ENCODE measurements at places on chromosomes 11 and 22.

- DNase-seq = no peak
Measured at GRCh38 chr11:36328966-36329673, 33.0 kb downstream of the PRR5L start.

- DNase-seq = no peak
Measured at GRCh38 chr11:73349633-73350032, 26.6 kb upstream of the RELT start.

DNA sequence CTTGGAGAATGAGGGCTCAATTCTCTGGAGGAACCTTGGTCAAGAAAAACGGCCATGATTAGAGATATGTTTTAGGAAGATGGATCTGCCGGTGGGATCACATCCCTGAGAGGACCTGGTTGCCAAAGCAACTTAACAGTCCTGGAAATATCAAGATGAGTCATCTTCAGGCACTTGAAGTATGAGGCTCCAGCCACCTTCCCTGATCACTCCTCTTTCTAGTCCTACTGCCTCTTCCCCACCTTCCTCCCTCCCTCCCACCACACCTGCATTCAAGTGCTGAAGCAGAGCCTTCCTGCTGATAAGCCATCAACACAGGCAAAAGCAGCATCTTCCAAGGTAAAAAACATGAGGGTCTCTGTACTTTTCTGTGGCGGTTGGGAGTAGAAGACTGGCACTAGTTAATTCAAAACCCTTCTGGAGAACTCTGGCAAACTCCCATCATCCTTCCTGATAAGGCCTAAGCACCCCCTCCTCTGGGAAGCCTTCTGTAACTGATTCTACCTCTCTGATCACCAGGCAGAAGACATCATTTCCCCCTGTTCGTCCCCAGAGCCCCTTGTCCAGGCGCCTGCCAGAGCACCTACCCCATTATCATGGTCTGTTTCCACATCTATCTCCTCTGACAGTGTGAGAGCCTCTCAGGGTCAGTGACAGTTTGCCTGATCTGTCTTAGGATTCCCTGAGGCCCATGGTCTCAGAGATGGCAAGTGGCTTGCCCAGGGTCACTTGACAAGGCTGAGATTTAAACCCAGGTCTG, 79.8 kb downstream of the CLPB start:
- no peak for DNase-seq

- no peak for DNase-seq
Measured at GRCh38 chr22:43245717-43246116, 58.8 kb upstream of the TTLL12 start.

DNA sequence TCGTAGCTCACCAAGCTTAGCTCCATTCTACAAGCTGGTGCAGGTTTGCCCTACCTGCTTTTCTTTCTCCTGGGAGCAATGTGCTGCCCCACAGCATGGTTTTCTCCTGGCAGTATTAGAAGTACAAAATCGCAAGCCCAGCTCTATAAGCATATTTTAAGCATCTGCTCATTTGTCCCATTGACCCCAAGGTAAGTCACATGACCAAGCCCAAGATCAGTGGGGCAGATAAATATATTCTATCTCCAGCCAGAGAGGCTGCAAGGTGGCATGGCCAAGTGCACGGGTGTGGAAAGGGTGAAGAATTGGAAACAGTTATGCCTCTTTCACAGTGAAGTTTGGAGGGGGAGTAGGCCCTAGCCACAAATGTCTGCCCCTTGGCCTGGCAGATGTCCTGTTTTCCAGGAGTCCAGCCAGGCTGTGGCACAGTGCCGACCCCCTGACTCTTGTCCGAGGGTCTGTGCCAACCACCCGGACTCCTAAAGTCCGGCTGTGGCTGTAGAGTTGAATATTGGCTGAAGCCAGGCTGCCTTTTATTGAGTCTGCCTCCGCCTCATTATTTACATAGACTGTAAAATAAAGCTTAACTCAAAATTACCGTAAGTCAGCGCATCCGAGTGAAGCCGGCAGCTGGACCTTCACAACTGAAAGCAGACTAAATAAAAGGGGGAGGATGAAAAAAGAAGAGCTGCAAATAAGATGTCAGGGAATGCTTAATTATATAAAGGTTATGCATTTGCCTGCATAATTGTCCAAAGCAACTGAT, 165.7 kb downstream of the COMMD9 start:
- DNase-seq = peak; percentile 56

DNA sequence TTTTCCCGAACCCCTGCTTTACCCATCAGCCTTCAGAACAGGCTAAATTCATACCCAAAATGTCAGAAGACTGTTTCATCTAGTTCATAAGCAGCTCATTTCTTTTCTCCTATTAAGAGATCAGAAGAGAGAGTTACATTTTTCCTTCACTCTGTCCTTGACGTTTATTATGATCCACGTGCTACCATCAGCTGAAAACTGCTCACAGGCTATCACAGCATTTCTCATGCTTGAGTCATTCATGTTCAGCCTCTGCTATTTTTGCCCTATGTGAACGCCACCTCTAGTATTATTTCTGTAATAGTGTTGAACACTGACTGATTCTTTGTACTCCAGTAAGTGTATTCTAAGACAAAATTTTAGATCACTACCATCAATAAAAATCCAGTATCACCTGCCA, 51.9 kb downstream of the SLC1A2 start:
- no peak for DNase-seq

DNA sequence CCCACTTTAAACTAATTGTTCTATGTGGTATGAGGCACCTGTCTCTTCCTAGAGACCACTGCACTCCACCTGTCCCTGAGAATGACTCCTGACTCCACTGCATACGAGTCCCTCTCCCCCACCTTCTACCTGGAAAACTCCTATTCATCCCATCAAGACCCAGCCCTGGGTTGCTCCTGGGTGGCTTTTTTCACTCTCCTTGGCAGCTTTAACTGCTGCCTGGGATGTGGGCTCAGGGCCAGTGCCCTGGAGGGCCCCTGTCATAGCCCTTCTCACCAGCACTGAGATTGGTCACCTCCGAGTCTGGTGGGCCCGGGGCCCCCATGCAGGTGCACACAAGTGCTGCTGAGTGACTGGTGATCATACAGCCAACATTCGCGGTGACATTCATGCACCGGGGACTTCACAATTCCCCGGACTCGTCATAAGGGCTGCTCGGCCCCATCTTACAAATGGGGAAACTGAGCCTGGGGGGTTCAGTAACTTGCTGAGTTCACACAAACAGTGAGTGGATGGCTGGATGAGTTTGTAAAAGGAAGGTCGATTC, 25.9 kb upstream of the TOLLIP start:
- DNase-seq = no peak

- no peak for DNase-seq
Measured at GRCh38 chr11:12523180-12523924, 146.0 kb downstream of the PARVA start.

DNA sequence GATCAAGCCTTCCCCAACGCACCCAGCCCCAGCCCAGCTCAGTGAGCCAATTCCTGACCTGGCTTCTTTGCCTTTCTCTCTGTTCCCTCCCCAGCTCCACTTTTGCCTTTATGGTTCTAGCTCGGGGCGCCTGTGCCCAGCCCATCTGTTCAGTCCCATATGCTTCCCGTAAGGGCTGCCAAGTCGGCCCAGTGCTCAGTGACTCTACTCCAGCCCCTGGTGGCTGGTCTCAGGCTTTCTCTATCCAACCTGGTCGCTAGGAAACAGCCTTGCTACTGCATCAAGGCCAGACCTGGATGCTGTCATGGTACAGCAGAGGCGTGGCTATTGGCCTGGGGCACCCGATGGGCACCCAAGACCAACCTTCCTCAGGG, 178.0 kb downstream of the DSCAML1 start:
- no peak for DNase-seq

- peak; percentile 46 for DNase-seq
Measured at GRCh38 chr22:42368379-42369249, 63.6 kb downstream of the NFAM1 start.

DNA sequence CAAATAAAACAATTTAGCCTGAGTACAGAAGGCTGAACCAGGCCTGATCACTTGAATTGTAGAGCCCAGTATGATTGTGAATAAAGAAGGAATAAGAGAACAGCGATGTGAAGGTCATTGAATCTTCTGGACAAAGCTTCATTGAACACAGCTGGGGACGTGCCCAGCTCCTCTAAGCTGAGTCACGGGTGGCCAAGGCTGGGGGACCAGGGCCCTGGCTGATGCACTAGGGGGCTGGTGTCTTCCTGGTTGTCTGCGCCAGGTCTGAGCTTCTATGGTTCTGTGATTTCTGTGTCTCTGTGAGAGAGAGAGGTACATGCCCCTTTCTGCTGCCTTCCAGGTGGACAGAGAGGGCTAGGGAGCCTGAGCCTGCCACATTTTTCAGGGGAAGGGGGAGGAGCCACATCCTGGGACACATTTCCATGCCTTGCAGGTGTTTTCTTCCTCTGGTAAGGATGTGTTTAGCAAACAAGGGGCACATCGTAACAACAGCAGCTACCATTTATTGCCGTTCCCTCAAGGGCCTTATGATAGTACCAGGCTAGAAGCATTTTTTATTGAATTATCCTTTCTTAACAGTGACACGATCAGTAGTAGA, 135.7 kb downstream of the C11orf91 start:
- no peak for DNase-seq

GRCh38 chr11:130598433-130598832, 150.0 kb downstream of the ADAMTS15 start:
- DNase-seq = no peak

DNA sequence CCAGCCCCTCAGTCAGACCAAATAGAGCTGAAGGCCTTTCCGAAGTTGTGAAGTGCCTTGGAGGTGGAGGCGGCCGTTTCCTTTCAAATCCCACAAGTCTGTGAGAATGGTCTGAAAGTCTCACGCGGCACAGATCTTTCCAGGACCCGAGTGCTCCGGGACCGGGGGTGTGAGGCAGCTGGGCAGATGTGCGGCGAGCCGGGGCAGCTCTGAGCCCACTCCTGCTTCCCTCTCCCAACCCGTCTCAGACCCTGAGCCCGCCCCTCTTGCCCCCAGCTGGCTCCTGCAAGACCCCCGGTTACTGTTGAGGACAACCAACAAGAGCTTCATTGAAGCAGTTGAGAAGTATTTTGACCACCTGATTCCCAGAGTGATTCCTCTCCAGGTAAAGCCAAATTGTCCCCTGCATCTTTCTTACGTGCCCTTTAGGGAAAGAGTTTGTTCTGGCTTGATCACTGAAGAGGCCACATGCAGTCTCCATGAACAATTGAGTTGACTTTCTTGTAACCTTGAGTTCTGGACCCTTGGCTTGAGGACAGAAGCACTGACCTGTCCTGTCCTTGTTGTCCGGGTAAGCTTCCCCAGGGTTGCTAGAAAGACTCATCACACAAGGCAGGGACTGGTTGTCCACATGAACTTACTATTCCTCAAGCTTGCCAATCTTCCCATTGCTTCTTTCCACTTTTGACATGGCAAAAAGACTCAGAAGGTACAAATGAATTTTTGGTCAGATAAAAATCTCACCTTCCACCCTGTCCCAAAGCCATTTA, 7.5 kb downstream of the GLB1L3 start:
- no peak for DNase-seq

DNA sequence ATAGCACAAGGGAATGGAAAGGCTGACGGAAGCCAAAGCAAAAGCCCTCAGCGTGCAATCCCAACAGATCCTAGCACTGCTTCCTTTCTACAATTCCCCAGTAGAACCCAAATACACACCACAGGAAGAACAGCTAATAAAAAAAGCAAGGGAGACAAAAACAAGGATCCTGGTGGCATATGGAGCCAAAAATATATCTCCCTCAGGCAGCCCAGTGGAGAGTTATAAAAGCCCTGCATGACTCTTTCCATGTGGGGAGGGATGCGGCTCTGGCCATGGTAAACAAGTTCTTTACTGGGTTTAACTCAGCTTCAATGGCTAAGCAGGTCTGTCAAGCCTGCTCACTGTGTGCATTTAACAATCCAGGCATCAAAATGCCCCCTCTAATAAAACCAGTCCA, 88.1 kb downstream of the PIWIL4 start:
- DNase-seq = no peak

DNA sequence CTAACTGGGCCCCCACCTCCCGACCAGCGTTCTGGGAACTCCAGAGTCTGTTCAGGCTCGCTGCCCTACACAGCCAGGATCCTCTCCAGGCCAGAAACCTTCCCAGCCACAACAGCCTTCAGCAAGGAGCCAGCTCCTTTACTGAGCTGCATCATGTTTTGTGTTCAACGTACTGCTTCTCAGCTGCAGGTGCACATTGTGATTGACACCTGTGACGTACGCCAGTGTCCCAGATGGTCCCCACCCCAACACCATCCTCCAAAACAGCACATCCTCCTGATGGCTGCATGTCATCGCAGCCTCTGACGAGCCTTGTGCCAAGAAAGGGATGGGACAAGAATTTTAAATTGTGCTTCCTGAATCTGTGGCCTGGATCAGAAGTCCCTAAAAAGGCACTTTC, 117.5 kb downstream of the SPATA19 start:
- no peak for DNase-seq

DNA sequence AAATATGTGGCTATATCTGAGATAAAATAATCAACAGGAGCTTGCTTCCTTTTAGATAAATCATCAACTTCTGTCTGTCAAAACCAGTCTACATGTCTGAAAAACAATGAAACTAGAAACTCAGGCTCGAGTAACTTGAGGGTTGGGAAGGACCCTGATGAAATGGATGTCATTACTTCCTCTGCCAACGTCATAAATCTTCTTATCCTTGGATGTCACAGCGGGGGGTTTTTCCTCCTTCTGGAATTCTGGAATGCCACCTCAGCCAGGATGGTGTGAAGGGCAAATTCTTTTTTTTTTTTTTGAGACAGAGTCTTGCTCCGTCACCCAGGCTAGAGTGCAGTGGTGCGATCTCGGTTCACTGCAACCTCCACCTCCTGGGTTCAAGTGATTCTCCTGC, 13.4 kb downstream of the LGR4 start:
- no peak for DNase-seq

DNA sequence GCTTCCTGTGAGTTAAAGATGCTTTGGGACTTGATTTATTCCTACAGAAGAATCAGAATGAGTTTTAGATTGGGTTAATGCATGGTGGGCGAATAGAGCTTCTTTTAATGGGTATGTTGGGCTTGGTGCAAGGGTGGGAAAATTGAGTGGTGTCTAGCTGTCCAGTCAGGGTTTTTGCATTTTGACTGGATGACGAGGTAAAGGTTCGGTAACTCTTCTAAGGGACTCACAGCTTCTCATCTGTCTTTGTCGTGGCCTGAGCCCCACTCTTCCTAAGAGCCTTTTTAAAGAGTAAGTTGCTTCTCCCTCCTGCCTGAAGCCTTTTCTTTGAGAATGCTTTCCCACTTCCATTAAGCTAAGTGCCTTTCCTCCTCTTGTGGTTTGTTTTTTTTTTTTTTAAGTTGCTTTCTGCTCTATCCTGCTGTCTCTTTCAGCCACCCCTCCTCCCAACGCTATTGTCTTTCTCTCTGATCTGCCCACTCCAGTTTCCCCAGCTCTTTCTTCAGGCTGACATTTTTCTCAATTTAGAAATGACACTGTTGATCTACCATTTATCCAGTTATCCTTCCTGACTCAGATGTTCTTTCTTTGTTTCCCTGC, 1.1 kb downstream of the DPF2 start:
- DNase-seq = no peak

Data from COR-L47 (cell line).